ENCODE measurements at places on chromosomes 6 and 20. TPM values are rescaled to one million over a fixed set of nuclear protein-coding genes. Genes with fewer than 3 reads are reported as not detected.

- peaks cover 26% of the 10 kb centered on the region for H3K4me1 ChIP-seq
- no peaks in the 10 kb centered on the region for H3K27me3 ChIP-seq
- peaks cover 9% of the 10 kb centered on the region for H3K36me3 ChIP-seq
- no peak overlapping the region for H3K4me3 ChIP-seq
- H3K27ac ChIP-seq = no peak overlapping the region
Measured at GRCh38 chr6:15495375-15495901, 167.4 kb downstream of the DTNBP1 start.

- no peak for DNase-seq
- H3K27me3 ChIP-seq = no peaks in the 10 kb centered on the region
- H3K27ac ChIP-seq = peak overlapping the region; percentile 95
Measured at GRCh38 chr6:32178547-32179440, 589 bp downstream of the RNF5 start.

GRCh38 chr6:70839286-70840266 lies 117.3 kb downstream of the B3GAT2 start:
- no peak overlapping the region for H3K4me3 ChIP-seq
- DNase-seq = no peak
- H3K36me3 ChIP-seq = peaks cover 10% of the 10 kb centered on the region
- H3K27me3 ChIP-seq = no peaks in the 10 kb centered on the region

GRCh38 chr20:1204113-1204512 lies 859 bp downstream of the C20orf202 start:
- no peak overlapping the region for H3K4me3 ChIP-seq
- no peak overlapping the region for H3K27ac ChIP-seq
- DNase-seq = no peak
- H3K4me1 ChIP-seq = no peaks in the 10 kb centered on the region
- no peaks in the 10 kb centered on the region for H3K36me3 ChIP-seq

DNA sequence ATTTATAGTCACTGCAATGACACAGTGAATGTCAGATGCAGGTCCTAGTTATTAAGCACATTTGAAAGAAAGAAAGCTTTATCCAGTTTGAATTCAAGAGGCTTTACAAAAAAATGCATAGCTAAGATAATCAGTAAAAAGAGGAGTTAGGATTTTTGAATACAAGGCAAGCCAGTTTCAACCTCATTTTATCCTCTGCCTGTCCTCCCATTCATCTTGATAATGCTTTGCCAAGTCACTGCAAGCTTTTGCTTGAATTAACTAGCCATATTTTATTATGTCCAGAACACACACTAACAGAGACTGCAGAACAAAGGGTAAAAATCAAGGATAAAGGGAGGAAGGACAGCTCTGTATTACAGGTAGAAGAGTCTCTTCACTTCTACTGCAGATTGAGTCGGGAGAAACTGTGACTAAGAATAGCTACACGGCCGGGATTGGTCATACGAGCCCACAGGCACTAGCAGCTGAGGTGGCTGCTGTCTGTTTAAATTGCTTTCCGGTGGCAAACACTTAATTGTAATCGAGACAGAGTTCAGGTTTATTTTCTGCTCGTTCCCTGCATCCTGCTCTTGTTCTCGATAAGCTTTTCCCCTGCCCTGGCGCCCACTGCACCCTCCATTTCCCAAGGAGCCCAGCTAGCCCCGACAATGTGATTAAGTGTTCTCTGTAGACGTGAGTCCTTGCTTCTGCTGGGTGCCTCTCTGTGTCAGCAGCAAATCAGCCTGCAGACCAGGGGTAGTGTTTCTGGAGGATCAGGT lies 30.5 kb upstream of the AKAP12 start:
- H3K36me3 ChIP-seq = no peaks in the 10 kb centered on the region
- no peaks in the 10 kb centered on the region for H3K27me3 ChIP-seq
- no peak for DNase-seq
- H3K4me1 ChIP-seq = peaks cover 7% of the 10 kb centered on the region

- H3K27me3 ChIP-seq = no peaks in the 10 kb centered on the region
- no peaks in the 10 kb centered on the region for H3K36me3 ChIP-seq
- no peak overlapping the region for H3K4me3 ChIP-seq
- H3K4me1 ChIP-seq = no peaks in the 10 kb centered on the region
- H3K27ac ChIP-seq = no peak overlapping the region
Measured at GRCh38 chr6:113927001-113927400, 43.9 kb downstream of the HDAC2 start.

- peak overlapping the region; percentile 22 for H3K27ac ChIP-seq
- H3K27me3 ChIP-seq = no peaks in the 10 kb centered on the region
- no peaks in the 10 kb centered on the region for H3K36me3 ChIP-seq
Measured at GRCh38 chr6:157245436-157245835, 77.9 kb downstream of the TMEM242 start.

GRCh38 chr6:63740709-63741108 lies 105.1 kb downstream of the PHF3 start:
- no peak overlapping the region for H3K27ac ChIP-seq
- no peak for DNase-seq
- H3K4me3 ChIP-seq = no peak overlapping the region
- H3K36me3 ChIP-seq = no peaks in the 10 kb centered on the region
- H3K27me3 ChIP-seq = no peaks in the 10 kb centered on the region

DNA sequence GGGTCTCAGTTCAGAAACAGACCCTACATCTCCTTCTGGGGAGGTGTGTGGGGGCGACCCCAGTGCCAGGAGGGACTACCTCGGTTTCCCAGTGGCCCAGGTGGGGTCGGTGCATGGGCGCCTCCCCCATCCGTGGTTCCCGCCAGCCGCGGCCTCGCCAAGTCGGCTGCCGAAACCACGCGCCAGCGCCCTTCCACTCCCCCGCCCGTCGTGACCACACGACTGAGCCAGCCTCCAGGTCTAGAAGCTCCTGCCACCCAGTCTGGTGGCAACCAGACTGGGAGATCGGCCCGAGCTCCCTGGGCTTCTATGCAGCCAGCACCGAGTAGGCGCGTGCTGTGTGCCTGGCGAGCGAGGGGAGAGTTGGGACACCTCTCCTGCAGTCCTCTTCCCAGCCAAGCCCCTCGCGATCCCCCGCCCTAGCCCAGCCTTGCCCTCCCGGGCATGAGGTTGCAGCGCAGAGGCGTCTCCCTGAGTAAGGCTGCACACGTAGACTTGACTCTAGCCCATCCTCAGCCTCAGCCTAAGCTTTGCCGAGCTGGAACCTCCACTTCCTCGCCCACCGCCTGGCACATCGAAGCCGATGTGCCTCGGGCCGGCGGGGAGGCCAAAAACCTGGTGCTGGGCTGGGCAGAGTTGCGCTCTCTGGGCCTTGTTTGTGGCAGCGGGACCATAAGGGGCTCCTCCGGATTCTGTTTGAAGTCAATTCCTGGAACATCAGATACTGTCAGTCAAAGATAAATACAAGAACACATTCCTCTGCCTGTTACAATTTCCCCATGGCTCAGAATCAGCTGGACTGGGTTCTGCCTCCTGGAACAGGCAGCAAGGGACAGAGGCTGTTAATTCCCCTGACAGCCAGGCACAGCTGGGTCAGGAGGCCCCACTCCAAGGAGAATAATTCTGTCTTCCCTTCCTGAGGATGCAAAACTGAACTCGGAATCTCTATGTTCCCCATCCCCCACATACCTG lies 1.5 kb upstream of the CPNE5 start:
- H3K4me3 ChIP-seq = peak overlapping the region; percentile 31
- DNase-seq = peak; percentile 76
- no peaks in the 10 kb centered on the region for H3K36me3 ChIP-seq
- H3K4me1 ChIP-seq = peaks cover 27% of the 10 kb centered on the region
- H3K27me3 ChIP-seq = peaks cover 8% of the 10 kb centered on the region

GRCh38 chr6:164929408-164929977 lies 379.9 kb downstream of the C6orf118 start:
- H3K36me3 ChIP-seq = no peaks in the 10 kb centered on the region
- no peak for DNase-seq
- H3K4me3 ChIP-seq = no peak overlapping the region
- H3K27me3 ChIP-seq = no peaks in the 10 kb centered on the region
- H3K27ac ChIP-seq = no peak overlapping the region

DNA sequence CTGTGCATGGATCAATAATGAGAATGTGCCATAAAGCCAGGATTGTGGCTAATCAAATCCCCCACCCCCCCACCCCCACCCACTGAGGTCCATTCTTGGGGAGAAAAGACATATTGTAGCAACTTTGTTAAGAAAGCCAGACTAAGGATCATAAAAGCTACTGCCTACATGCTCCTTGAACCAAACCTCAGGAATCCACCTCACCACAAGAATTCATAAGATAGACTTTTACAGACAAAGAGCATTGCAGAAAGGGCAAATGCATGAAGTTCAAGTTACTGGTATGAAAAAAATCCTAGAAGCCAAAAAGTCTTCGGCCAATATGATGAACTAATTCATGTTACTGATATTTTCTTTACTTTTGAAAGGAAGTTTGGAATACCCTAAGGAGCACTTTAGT lies 187.9 kb upstream of the ARID1B start:
- H3K27ac ChIP-seq = no peak overlapping the region
- no peaks in the 10 kb centered on the region for H3K4me1 ChIP-seq
- no peaks in the 10 kb centered on the region for H3K36me3 ChIP-seq
- no peak overlapping the region for H3K4me3 ChIP-seq
- H3K27me3 ChIP-seq = no peaks in the 10 kb centered on the region

DNA sequence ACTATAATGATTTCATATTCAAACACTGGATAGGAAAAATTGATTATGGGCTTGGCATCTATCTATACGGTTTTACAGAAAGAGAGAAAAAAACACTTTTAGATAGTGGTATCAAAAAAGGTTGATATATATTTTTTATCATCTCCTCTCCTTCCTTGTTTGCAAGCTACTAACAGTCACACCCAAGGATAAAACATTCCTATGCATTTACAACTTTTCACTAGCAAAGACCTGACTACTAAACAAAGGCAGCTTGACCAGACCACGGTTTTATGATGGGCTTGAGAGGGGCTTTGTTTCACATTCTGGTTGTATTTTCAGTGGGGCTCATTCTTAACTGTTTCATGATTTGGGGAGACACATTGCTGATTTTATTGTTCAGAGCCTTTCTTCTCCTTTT lies 477.6 kb upstream of the CITED2 start:
- H3K4me1 ChIP-seq = peaks cover 47% of the 10 kb centered on the region
- peak overlapping the region; percentile 72 for H3K27ac ChIP-seq
- DNase-seq = no peak
- no peaks in the 10 kb centered on the region for H3K27me3 ChIP-seq
- H3K4me3 ChIP-seq = no peak overlapping the region

- H3K4me3 ChIP-seq = no peak overlapping the region
- no peaks in the 10 kb centered on the region for H3K36me3 ChIP-seq
- H3K4me1 ChIP-seq = no peaks in the 10 kb centered on the region
- H3K27ac ChIP-seq = no peak overlapping the region
- no peaks in the 10 kb centered on the region for H3K27me3 ChIP-seq
- no peak for DNase-seq
Measured at GRCh38 chr6:38187811-38188590, 368.5 kb downstream of the ZFAND3 start.

- H3K27ac ChIP-seq = peak overlapping the region; percentile 90
- peak overlapping the region; percentile 4 for H3K4me3 ChIP-seq
- no peaks in the 10 kb centered on the region for H3K36me3 ChIP-seq
- H3K4me1 ChIP-seq = peaks cover 36% of the 10 kb centered on the region
- no peaks in the 10 kb centered on the region for H3K27me3 ChIP-seq
- no peak for DNase-seq
Measured at GRCh38 chr6:73585566-73586415, 65.0 kb upstream of the EEF1A1 start.

DNA sequence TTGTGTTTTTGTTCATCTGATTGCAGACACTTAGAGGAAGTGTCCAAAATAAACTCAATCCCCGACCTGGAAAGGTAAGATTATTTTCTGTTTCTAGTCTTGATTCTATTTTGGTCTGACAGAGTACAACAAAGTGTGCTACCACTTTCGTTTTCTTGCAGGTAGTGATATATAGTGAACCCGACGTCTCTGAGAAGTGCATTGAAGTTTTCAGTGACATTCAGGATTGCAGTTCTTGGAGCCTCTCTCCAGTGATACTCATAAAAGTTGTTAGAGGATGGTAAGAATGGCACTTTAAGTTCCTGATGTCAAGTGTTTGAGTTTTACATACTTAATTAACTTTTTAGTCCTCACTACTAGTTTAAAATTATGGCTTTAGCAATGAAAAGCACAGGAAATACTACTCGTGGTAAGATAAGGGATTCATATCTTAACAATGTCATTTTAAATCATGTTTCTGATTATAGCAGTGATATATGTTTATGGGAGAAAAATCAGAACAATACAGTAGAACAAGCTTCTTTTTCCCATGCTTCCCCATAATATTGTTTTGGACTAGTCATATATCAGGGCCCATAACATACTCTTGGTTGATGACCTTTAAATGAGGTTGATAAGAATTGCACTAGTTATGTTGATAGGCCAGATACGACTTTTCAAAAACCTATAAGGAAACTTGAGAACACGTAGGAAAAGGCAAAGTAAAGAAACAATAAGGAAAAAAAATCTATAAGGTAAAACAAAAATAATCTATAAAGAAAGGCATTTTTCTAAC lies 104.0 kb downstream of the RTN4IP1 start:
- no peaks in the 10 kb centered on the region for H3K4me1 ChIP-seq
- no peak overlapping the region for H3K4me3 ChIP-seq
- no peak for DNase-seq
- no peaks in the 10 kb centered on the region for H3K36me3 ChIP-seq
- peak overlapping the region; percentile 22 for H3K27ac ChIP-seq
- H3K27me3 ChIP-seq = no peaks in the 10 kb centered on the region

DNA sequence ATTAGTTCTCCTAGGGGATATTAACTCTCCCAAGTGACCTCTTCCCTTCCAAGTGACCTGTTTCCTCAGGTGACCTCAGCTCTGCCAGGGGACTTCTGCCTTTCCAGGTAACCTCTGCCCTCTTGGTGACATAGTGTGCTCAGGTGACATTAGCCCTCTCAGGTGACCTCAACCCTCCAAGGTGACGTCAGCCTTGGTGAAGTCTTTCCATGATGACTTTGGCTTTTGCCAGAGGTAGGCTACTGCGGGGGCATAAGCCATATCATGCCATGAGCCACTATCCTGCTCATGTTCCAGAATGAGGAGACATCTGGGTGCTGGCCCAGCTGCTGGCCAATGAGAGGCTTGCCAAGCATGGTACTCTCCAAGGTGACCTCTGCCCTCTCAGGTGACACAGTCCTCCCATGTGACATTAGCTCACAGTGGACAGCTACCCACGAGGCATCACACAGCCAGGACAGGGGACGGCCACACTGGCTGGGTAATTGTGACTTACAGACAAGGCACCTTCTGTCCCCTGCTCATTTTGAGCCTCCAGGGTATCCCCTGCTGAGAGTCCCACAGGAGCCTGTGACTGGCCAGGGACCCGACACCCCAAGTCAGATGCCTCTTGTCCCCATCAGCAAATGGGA lies 31.1 kb downstream of the UBD start:
- no peak for DNase-seq
- H3K27ac ChIP-seq = no peak overlapping the region
- H3K4me3 ChIP-seq = no peak overlapping the region
- no peaks in the 10 kb centered on the region for H3K36me3 ChIP-seq
- no peaks in the 10 kb centered on the region for H3K27me3 ChIP-seq
- H3K4me1 ChIP-seq = no peaks in the 10 kb centered on the region

GRCh38 chr6:126040826-126041225 lies 54.5 kb downstream of the TRMT11 start:
- H3K27me3 ChIP-seq = no peaks in the 10 kb centered on the region
- no peak overlapping the region for H3K4me3 ChIP-seq
- H3K36me3 ChIP-seq = peaks cover 27% of the 10 kb centered on the region
- DNase-seq = no peak
- no peak overlapping the region for H3K27ac ChIP-seq
- no peaks in the 10 kb centered on the region for H3K4me1 ChIP-seq

- no peaks in the 10 kb centered on the region for H3K4me1 ChIP-seq
- H3K36me3 ChIP-seq = no peaks in the 10 kb centered on the region
- H3K27me3 ChIP-seq = no peaks in the 10 kb centered on the region
- no peak overlapping the region for H3K27ac ChIP-seq
- DNase-seq = no peak
- H3K4me3 ChIP-seq = no peak overlapping the region
Measured at GRCh38 chr6:165820934-165821333, 157.9 kb upstream of the PDE10A start.

RMND1 gene
- total RNA-seq = 21.1 TPM

PRSS35 gene
- 0.55 TPM for total RNA-seq

SNAP25 gene
- total RNA-seq = 9.4 TPM

TAF11 gene
- 31.9 TPM for total RNA-seq

SIRPD gene
- not detected for total RNA-seq

RAET1L gene
- not detected for total RNA-seq

IMPG1 gene
- total RNA-seq = not detected
